ENCODE measurements at places on chromosomes 13 and 19.

DNA sequence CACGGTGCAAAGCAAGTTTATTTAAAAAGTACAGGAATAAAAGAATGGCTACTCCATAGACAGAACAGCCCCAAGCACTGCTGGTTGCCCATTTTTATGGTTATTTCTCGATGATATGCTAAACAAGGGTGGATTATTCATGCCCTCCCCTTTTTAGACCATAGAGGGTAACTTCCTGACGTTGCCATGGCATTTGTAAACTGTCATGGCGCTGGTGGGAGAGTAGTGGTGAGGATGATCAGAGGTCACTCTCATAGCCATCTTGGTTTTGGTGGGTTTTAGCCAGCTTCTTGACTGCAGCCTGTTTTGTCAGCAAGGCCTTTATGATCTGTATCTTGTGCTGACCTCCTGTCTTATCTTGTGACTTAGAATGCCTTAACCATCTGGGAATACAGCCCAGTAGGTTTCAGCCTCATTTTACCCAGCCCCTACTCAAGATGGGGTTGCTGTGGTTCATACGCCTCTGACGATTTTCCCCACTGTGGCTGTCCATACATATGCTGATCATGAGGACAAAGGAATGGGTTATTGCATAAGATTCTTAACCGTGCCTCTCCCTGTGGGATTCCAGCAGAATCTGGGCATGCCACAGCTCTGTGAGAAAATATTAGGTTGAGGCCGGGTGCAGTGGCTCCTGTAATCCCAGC lies 36.9 kb upstream of the ZNF507 start:
- no peak for DNase-seq

DNA sequence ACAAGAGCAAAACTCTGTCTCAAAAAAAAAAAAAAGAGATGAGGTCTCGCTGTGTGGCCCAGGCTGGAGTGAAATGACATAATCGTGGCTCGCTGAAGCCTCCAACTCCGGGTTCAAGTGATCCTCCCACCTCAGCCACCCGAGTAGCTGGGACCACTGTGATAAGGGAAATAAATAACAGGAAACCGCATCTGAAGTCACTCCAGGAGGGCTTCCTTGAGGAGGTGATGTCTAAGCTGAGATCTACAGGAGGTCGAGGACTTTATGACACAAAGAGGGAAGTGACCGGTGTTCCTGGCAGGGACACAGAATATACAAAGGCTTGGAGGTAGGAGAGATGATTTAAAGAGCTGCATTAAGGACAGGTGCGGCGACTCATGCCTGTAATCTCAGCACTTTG lies 8.9 kb upstream of the NR2F6 start:
- no peak for DNase-seq

DNA sequence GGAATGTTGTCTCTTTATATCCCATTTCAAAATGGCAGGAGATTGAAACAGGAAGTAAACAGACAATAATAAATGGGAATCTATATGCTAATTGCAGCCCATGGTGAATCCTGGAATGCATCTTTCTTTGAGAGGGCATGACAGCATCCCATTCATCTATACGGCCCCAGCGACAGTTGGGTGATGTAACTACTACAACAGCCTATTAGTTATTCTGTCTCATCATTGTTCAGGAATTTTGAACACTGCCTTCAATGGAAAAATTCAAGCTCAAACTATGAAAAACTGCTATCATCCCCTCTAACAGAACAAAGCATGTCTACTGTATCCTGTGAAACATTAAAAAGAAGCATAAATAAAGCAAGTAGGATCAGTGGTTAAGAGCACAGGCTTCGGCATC lies 262.1 kb downstream of the DCT start:
- DNase-seq: no peak

GRCh38 chr19:44635581-44636438 lies 7.9 kb upstream of the PVR start:
- DNase-seq: no peak

GRCh38 chr13:75312884-75313520 lies 169.0 kb downstream of the TBC1D4 start:
- DNase-seq: no peak

- DNase-seq: no peak
Measured at GRCh38 chr13:20093951-20094350, 66.9 kb downstream of the GJA3 start.

DNA sequence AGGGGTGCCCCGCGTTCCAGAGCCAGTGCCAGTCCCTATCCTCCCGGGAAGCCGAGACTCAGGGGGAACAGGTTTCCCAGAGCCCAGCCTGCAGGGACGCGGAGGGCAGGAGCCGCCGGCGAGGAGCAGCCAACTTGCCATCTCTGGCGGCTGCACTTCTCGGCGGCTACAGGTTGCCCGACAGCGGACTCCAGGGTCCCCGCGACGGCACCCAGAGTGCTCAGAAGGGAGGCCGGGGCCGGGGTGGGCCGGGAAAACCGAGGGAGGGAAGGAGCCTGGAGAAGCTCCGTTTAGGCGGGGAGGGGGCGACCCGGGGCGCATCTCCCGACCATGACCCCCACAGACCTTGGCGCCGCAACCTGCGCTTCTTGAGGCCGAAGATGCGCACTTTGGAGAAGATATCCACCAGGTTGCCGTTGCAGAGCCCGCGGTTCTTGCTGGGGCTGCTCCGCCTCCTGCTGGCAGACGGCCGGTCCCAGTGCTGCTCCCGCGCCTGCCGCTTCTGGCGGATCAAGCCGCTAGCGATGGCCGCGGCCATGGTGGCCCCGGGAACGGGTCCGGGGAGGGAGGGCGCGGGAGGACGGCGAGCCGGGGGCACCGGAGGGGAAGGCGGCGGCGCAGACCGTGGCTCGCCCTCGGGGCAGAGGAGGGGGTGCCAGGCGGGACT lies 463.8 kb downstream of the ITGBL1 start:
- DNase-seq: no peak

GRCh38 chr13:42591602-42592001 lies 17.6 kb downstream of the TNFSF11 start:
- DNase-seq: no peak

DNA sequence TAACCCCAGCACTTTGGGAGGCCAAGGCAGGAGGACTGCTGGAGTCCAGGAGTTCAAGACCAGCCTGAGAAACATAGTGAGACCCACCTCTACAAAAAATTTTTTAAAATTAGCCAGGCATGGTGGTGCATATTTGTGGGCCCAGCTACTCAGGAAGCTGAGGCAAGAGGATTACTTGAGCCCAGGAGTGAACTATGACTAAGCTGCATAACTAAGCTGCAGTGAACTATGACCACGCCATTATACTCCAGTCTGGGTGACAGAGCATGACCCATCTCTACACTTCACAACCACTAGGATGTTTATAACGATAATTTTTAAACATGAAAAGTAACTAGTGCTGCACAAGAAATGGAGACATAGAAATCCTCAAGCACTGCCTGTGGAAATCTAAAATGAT lies 352.7 kb upstream of the SGCG start:
- peak; percentile 93 for DNase-seq

DNA sequence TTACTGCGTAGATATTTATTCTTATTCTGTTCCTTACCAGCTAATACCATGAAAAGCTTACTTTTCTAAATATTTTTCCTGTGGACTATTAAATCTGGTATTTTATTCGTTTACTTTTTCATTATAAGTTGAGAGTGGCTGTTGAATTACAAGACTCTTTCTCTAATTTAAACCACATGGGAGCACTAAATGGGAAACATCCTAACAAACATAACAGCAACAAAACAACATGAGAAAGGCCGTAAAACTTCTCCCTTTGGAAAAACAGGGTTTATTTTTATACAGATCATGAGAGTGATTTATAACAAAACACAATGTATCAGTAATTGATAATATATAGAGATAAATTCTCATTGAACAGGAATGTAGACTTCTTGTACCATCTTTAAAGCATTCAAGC lies 1592.1 kb downstream of the EFNB2 start:
- DNase-seq: no peak

GRCh38 chr13:47094734-47095434 lies 198.0 kb upstream of the HTR2A start:
- DNase-seq: no peak

- DNase-seq: no peak
Measured at GRCh38 chr19:32813862-32814425, 55.6 kb downstream of the SLC7A9 start.

GRCh38 chr13:27182844-27183497 lies 11.4 kb upstream of the USP12 start:
- peak; percentile 73 for DNase-seq

- no peak for DNase-seq
Measured at GRCh38 chr13:110706570-110707372, 855 bp upstream of the CARS2 start.

- peak; percentile 74 for DNase-seq
Measured at GRCh38 chr19:47697863-47698609, 15.2 kb upstream of the EHD2 start.

- peak; percentile 70 for DNase-seq
Measured at GRCh38 chr19:1064661-1065605, 2.0 kb upstream of the ARHGAP45 start.

DNA sequence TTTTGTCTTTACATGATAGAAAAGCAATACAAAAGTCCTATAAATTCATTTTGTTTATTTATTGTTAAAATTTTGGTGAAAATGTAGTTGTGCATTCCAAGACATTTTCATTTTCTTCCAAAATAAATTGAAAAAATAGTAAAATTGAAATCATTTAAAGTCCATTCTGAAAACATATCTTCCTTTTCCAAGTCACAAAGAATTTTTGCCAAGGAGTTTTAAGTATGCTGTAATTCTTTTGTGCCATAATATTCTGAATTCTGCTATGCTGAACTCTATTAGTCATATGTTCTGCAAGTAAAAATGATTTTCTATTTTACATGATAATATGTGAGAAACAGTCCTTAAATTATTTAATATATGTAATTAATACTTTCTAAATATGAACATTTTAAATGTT lies 879.6 kb upstream of the SLC10A2 start:
- DNase-seq: no peak

GRCh38 chr13:44770951-44771350 lies 194.8 kb upstream of the TSC22D1 start:
- DNase-seq: no peak

DNA sequence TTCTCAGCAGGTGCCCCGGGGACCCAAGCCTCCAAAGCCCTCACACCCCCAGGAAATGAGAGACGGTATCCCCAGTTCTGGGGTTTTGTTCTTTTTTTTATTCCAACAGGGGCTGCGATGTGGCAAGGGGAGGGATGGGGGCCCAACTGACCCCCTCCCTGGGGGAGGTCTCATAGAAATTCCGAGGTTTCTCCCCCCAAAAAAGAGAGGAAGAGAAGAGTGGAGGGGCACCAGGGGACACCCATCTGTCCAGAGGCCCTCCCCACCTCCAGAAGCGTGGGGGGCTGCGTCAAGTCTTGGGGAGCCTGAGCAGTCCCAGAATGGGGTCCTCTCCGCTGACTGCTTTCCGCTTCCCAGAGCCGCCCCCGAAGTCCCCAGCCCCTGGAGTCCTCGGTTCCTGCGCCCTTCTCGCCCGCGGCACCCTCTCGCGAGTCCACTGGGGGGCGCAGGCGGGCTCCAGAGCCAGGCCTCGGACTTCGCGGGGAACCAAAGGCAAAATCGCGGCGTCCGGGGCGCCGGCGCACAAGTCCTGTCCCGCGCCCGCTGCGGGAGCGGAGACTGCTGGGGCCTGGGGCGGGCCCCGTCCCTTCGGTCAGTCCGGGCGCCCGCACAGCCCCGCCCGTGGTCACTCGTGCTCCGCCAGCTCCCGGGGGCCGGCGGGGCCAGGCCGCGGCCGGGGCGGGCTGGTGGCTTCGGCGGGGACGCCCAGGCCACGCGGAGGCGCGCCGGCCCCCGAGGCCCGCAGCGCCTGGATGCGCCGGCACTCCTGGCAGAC lies 4.4 kb upstream of the ATP1A3 start:
- DNase-seq: peak; percentile 56

DNA sequence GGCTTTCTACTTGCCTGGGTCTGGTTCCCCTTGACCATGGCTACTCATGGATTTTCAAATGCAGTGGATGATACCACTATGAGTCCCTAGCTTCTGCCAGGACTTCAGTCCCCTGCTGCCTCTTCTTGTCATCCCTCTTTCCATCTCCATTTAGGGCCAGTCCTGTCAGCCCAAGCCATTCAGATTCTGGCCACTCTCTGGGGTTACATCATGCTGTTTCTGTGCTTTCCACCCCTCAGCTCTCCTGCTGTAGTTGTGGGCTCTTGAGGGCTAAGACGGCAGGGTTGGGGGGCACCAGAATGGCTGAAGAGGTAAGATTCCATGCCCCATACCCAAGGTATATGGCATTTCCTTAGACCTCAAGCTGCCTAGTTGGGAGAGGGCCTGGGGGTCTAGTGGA lies 13.2 kb upstream of the ZNF492 start:
- no peak for DNase-seq

GRCh38 chr13:76758257-76758656 lies 127.9 kb downstream of the KCTD12 start:
- no peak for DNase-seq

DNA sequence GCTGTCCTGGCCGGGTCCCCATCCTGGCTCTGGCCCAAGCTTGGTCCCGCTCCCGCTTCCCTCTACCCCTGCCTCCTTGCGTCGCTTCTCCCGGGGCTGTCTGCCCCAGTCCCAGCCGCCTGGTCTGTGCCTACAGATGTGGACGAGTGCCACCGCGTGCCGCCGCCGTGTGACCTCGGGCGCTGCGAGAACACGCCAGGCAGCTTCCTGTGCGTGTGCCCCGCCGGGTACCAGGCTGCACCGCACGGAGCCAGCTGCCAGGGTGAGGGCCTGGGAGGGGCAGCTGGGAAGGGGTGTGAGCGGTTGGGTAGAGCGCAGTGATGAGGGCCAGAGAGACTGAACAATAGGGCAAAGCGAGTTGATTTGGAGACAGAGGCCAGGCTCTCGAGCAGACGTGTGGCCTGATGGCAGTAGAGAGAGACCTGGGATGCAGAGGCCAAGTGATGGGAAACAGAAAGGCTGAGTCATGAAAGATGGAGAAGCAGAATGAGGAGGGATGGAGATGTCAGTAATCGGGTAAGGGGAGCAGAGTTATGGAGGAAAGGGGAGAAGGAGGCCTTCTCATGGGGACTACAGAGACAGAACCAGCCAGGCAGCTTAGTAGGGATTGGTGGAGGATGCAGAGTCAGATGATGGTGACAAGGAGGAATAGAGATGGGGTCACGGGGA lies 9.4 kb downstream of the LTBP4 start:
- DNase-seq: no peak

- no peak for DNase-seq
Measured at GRCh38 chr13:47287291-47287751, 390.5 kb upstream of the HTR2A start.

DNA sequence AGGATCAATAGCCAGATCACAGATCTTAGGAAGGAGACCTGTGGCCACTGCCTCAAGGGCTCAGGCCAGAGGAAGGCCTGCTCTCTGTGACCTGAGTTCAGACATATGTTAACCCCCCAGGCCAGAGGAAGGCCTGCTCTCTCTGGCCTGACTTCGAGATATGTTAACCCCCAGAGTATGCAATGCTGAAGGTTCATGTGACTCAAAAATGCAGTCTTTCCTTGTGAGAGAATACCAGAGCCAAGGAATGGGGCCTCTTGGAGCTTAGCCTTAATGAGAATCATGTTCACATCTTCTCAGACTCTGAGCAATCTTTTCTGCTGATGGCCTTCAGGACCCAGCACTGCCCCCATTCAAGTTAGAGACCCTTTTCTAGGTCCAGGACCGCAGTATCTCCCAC lies 36.7 kb downstream of the MBNL2 start:
- no peak for DNase-seq

All from ACHN (cell line).